Omental fat pad (tissue), 4 donors: ENCODE measurements at places on chromosomes 12 and 14. TPM values are rescaled to one million over a fixed set of nuclear protein-coding genes. Genes with fewer than 3 reads are reported as not detected.

GRCh38 chr12:1457901-1458300 lies 136.5 kb downstream of the FBXL14 start:
- DNase-seq = no peak

DNA sequence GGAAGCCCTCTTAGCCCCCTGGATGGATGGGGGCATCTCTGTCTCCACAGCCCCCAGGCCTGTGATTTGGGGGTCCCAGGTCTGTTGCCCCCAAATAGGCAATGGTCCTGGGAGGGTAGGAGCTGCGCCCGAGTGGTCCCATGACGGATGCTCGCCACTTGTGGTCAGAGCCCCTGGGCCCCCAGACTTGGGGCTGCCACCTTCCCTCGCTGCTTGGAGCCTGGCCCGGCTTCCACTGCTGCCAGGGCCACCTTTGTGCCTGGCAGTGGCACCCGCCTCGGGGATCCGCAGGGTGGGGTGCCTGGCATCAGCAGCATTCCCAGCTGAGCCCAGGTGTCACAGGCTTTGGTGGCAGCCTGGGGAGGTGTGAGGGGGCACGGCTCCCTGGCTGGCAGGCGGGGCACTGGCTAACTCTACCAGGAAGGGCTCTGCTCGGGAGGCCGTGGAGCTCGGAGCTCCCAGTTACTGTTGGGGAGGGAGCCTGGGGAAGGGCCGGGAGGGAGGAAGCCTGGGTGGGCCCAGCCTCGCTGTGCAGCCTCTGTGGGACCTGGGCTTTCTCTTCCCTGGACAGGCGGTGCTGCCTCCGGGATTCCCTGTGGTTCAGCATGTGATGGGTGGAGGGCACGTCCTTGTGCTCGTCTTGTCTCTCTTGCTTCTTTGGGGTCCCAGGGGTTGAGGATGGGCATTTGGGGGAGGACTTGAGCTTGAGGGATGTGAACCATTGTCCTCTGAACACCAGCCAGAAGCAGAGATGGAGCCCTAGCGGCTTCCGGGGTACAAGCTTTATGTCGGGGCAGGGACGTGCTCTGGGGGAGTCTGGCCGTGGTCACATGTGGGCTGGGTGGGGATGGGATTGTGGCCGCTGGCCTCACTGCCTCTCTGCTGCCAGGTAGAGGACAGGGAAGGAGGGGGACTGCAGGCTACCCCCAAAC lies 5.4 kb downstream of the KIF26A start:
- no peak for DNase-seq

The SPRYD3 gene
- total RNA-seq = 31.5 TPM

DNA sequence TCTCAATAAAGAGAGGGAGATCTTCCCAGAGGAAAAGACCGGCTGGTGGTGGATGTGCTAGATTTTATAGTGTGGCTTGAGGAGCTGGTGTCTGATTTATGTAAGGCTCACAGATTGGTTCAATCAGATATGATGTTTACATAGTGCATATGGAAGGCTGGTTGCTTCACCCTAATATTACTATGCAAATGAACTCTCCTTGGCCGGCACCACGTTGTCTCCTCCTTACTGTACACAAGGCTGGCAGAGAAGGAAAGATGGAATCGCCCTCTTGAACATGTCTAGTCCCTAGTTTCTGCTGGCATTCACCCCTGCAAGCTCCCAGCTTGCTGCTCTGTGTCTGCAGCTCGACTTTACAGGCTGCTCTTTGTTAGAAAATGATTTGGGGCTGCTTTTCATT lies 8.9 kb downstream of the FAM186A start:
- no peak for DNase-seq

The SCNN1A gene
- 29.0 TPM for total RNA-seq

The RNASE2 gene
- 6.3 TPM for total RNA-seq

DNA sequence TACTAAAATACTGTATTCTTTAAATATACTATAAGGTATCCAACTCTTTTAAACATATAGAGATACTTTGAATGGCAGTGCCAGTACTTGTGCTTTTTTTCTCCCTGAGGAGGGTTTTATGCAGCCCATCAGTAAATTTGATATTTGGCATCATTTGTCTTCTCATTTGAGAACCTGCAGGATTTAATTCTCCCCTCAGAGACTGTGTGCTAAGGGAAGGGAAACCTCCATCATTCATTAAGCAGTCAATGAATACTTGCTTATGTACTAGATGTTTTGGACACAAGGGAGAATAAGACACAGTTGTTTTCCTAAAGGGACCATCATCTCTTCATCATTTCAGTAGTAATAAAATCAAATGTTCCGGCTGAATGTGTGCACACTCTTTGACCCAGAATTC lies 40.8 kb downstream of the FRS2 start:
- DNase-seq = no peak

The SLC6A15 gene
- total RNA-seq = not detected

GRCh38 chr14:52848626-52849025 lies 57.2 kb upstream of the GNPNAT1 start:
- no peak for DNase-seq

The DIO2 gene
- total RNA-seq = 3.5 TPM

The SLCO1B1 gene
- not detected for total RNA-seq

- no peak for DNase-seq
Observed at GRCh38 chr14:55274751-55275150, 3.5 kb downstream of the FBXO34 start.

The IL26 gene
- not detected for total RNA-seq

- no peak for DNase-seq
Observed at GRCh38 chr14:97776890-97777558, 979.8 kb downstream of the VRK1 start.

DNA sequence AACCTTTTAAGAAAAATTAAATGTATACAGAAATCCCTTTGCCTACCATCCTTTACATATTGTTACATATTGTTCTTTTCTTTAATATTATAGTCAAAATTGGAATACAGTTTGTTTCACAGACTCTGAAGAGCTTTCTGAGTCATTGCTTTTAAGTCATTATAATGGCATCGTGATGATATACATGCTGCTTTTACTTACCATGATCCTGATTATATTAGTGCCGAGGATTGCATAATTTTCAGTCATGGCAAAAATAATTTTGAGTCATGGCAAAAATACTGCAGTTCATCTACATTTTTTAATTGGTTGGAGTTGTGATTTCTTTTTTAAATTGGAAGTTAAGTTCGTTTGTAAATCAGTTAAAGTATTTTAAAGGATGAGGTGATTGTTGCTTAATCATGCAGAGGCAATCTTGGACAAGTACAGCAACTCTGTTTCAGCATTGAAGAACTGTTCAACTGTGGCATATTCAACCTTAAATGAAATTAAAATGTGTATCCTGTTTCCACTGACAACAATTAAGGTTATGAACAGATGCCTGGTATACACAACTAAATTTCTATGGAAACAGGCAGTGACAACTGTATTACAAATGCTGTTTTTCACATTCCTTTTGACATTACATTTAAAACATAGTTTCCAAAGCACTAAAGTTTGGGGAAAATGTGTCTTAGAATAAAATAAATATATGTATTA lies 142.3 kb downstream of the PCNX1 start:
- no peak for DNase-seq

The EXOC5 gene
- total RNA-seq = 39.9 TPM

The PIWIL1 gene
- not detected for total RNA-seq

- no peak for DNase-seq
Observed at GRCh38 chr14:101623685-101624444, 62.6 kb downstream of the DIO3 start.

The POTEG gene
- not detected for total RNA-seq

DNA sequence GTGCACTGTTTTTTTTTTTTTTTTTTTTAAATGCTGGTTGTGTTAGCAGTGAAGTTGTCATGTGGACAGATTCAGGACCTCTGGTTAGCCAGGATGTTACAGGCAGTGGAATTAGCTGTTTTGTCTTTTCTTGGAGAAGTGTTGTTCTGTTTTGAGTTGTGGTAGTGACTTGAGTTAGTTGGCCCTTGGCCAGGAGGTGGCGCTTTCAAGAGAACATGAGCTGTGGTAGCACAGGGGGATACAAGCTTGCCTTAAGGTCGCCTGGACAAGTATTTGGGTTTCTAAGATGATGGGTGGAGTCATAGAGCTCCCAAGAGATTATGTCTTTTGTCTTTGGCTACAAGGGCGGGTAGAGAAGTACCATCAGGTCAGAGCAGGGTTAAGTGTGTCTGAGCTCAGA lies 33.3 kb upstream of the CCDC198 start:
- no peak for DNase-seq

DNA sequence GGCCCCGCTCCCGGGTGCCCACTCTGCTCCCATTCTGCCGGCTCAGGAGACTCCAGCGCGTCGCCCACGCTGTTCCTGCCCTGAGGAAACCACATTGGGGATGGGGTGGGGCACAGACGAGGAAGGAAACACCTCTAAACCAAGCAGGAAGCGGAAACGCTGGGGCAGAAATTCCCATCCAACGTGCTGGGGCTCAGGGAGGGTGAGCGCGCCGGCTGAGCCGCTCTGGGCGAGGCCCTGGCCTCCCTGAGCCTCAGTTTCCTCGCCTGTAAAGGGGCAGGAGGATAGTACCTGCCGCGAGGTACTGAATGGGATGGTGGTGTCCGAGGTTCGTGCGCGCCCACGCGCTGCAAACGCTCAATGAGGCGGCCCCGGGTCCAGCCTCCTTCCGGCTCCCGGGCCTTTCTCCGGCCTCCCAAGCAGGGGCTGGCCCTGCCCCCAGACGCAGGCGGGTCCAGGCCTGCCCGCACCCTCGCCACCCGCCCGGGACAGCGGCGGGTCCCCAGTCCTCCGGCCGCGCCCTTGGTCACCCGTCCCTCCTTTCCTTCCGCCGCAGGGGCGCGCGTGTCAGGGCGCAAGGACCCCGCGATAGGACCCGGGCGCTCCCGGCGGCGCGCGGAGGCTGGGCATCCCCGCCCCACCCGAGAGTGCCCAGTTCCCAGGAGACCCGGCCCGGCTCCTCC lies 673 bp downstream of the BEGAIN start:
- DNase-seq = no peak

- DNase-seq = no peak
Observed at GRCh38 chr14:51109651-51110050, 14.7 kb upstream of the TRIM9 start.

The SMIM41 gene
- total RNA-seq = not detected

- DNase-seq = no peak
Observed at GRCh38 chr12:83996671-83997070, 915.9 kb downstream of the SLC6A15 start.

DNA sequence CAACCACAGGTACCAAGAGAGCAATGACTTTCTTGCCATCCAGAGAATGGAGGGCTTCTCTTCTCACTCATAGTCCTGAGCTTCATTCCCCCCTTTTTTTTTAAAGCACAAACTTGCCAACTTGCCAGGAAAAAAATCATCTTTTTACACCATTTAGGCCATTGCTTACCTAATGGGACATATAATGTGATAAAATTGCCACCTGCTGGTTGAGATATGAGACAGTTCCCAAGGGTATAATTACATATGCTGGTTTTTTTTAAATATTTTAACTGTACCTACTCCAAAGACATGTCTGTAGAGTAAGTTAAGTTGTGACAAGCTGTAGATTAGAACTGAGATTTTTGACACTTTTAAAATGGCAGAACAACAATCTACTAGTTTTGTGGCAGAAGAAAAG lies 519.1 kb upstream of the SEL1L start:
- DNase-seq = no peak

DNA sequence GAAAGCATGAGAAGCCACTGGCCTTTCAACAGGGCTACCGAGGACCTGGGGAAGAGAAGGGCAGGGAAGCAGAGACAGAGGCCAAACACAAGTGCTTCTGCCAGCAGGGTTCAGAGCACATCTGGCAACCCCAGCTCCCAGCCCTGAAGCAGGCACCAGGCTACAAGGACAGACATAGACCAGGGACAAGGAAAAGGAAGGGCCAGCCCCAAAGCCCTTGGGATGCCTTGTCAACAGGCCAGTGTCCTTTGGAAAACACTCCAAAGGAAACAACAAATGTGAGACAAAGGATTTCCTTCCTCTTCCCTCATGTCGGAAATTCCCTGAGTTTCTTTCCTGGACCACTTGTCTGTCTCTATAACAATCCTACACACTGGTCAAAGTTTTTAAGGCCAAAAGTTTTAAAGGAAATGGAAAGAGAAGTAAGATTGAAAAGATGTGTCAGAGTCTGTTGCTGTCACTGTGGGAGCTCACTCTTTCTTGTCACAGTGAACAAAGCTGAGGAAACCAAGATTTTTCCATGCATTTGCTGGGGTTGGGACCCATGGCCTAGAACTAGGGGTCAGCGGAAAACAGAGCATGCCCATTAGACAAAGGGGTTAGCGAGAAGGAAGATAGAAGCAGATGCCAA lies 59.4 kb downstream of the TTC9 start:
- DNase-seq = no peak

DNA sequence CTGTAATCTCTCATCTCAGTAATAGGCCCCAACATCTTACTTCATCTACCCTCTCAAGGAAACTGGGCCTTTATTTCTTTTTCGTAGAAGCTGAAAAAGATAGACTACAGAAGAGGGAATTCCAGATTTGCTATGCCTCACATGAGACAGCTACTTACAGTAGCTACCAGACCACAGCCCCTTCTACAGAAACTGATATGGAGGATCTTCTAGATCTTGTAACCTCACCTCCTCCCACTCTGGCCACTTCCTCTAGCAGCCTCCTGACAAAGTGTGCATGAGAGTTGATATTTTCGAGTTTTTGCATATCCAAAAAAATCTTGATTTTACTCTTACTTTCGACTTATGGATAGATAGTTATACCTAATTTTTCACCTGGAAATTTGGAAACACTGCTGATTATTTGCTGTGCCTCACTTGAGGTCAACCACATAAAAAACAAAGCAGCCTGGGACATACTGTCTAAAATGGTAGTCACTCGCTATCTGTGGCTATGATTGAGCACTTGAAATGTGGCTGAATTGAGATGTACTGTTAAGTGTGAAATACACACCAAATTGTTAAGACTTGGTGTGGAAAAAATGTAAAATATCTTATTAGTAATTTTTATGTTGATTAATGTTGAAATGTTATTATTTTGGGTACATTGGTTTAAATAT lies 86.3 kb upstream of the NID2 start:
- DNase-seq = no peak

GRCh38 chr14:90518941-90519256 lies 122.1 kb downstream of the CALM1 start:
- DNase-seq = no peak

The CLBA1 gene
- 2.5 TPM for total RNA-seq

DNA sequence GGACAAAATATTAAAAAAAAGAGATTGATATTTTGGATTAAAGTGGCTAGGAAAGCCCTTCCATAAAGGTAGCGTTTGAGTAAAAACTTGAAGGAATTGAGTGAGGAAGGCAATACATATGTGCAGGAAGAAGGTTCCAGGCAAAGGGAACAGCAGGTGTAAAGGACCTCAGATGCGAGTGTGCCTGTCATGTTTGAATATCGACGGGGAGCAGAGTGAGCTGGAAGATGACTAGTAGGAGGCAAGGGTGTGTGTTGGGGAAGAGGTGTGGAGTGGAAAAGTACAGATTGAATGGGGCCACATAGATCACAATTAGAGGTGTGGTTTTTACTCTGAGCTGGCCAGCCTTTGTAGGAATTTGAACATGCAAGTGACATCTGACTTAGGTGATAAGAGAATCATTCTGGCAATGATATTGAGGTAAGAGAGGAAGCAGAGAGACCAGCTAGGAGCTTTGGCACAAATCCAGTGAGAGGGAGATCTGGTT lies 15.0 kb upstream of the FBXO33 start:
- no peak for DNase-seq

GRCh38 chr12:39685854-39686657 lies 66.5 kb upstream of the ABCD2 start:
- DNase-seq = no peak
